ENCODE measurements at places on chromosomes 4 and X.

GRCh38 chrX:23263892-23264291 is 70.8 kb upstream of the PTCHD1 start:
- no peak for DNase-seq

DNA sequence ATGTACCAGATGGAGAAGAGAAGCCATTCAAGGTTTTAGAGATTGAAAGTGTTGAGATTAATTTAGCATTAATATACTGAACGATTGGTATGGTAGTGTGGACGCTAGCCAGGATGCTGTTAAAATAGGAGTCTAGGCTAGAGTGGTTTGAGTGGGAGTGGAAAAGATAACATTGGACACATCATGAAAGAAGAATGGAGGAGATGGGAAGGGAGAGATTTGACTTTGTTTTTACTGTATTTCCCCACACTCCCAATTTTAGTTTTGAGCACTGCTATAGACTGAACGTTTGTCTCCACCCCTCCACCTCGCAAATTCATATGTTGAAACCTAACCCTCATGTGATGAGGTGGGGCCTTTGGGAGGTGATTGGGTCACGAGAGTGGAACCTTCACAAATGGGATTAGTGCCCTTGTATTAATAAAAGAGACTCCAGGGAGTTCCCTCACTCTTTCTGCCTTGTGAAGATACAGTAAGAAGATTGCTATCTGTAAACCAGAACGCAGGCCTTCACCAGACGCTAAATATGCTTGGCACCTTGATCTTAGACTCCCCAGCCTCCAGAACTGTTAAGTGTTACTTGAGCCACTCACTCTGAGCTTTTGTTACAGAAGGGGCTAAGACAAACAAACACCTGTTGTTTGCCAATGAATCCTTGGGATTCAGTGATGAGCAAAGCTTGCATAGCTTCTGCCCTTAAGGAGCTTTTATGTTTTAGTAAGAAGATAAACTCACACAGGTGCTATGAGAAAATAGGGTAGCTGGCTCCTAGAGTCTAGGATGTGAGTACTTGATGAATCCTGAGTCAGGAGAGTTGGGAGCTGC is 25.8 kb downstream of the USP9X start:
- DNase-seq = no peak

DNA sequence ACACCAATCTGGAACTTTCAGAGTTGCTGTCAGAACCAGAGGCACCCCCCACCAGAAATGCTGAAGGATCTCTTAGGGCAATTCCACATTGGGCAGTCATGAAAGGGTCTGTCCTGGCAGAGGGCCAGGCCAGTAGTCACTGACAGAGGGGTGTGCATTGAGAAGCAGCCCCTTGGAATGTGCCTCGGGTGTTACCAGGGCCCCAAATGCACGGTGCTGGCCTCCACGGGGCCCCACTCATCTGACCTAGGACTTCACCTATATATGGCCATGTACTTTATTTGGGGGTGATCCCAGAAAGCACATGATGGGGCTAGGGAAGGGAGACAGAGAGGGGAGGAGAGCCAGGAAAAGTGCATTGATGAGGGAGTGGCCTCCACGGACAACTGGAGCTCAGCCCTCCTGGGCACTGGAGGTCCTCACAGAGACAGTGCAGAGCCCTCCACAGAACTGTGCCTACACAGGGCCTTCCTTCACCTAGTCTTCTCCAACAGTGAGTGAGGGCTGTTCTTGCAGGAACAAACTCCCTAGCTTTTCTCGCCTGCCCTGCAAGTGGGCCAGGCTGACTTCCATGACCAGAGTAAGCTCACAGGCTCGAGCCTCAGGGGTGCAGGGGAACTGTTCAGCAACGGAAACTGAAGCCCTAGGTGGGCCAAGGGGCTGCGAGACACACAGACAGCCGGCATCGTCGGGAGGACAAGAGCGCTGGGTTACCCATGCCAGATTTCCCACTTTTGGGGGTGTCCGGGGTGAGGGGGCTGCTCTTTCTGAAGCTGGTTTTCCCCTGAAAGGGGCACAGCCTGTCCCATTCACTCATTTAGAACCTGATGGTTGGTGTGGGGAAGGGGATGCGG is 136.2 kb downstream of the HMX1 start:
- no peak for DNase-seq

DNA sequence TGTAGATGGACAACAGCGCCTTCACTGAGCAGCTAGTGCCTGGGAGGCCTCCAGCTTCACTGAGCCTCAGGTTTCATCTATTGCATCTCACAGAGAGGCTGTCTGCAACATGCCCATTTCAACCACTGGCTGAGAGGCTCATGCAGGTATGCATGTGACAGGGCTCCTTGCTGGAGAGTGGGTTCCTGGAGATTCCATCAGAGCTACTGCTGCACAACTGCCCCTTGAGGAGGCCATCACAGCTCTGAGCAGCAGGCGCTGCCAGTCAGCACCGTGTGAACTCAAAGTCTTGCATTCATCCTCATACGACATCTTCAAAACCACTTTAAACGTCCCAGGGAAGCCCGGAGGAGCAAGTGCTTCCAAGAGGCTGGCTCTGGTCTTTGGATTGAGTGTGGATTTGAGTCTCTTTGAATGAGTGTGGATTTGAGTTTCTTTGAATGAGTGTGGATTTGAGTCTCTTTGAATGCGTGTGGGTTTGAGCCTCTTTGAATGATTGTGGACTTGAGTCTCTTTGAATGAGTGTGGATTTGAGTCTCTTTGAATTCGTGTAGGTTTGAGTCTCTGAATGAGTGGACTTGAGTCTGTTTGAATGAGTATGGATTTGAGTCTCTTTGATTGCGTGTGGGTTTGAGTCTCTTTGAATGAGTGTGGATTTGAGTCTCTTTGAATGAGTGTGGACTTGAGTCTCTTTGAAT is 8.7 kb downstream of the P2RY8 start:
- no peak for DNase-seq

DNA sequence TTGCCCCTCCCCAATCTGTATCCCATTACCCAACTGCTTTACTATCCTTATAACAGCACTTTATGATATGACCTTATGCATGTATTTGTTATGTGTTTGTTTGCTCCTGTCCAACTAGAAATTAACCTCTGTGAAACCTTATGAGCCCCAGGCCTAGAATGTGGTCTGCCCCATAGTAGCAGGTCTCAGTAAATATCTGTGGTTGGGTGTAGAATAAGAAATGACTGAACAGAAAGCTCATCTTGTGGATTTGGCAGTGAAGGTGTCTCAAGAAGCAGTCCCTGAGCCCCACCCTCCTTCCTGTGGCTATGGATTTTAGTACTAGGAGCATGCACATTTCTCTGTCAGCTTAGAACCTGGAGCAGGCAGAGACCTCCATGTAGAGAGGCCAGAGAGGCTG is 229.0 kb upstream of the LCORL start:
- DNase-seq = no peak

DNA sequence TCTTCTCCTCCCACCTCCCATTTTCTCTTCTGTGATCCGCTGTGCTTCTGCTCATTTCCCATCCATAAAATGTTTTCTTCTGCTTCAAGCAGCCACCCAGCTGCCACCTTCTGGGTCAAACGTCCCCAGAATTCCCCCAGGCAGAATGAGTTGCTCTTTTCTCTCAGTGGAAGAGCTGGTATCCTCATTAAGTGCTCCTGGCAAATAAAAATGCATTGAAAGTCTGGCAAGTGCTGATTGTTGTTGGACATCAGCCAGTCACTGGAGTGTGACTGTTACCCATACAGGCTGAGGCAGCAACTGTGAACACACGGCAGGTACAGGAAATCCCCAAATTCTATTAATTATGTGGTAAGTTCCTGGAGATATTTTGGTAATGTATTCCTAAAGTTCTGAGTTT is 52.6 kb downstream of the LIMCH1 start:
- DNase-seq = no peak

DNA sequence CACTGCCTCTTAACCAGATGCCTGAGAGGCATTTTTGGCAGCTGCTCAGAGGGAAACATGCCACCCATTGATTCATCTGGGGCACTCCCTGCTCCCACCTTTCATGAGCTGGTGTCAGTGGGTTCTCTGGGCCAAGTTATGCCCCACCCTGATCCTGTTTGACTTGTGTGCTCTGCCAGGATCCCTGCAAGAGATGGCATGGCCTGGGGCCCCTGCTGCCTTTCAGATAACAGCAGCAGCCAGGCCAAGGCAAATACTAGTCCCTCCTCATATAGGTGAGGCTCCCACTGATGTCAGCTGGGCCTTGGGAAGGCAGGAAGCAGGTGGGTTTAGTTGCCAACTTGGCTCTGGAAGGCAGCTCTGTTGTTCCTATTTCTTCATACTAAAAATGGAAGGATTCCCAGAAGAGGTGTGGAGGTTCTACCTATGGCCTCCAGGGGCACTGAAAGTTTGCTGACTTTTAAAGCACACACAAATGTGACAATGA is 192.9 kb upstream of the RBPJ start:
- DNase-seq = no peak

- no peak for DNase-seq
Measured at GRCh38 chrX:102958794-102959193, 21.7 kb downstream of the RAB40AL start.

- no peak for DNase-seq
Measured at GRCh38 chrX:103941201-103941975, 21.0 kb upstream of the TMSB15B start.

GRCh38 chrX:151680805-151681204 is 14.5 kb upstream of the PRRG3 start:
- DNase-seq = peak; percentile 29

- DNase-seq = no peak
Measured at GRCh38 chr4:3250956-3251690, 2.2 kb downstream of the MSANTD1 start.

DNA sequence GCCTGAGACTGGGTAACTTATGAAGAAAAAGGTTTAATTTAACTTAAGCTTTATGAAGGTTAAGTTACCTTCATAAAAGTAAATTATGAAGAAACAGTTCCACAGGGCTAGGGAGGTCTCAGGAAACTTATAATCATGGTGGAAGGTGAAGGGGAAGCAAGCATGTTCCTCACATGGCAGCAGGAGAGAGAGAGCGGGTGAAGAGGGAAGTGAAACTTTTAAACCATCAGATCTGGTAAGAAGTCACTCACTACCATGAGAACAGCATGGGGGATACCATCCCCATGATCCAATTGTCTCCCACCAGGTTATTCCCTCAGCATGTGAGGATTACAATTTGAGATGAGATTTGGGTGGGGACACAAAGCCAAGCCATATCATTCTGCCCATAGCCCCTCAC is 944.7 kb upstream of the NDST4 start:
- DNase-seq = no peak

DNA sequence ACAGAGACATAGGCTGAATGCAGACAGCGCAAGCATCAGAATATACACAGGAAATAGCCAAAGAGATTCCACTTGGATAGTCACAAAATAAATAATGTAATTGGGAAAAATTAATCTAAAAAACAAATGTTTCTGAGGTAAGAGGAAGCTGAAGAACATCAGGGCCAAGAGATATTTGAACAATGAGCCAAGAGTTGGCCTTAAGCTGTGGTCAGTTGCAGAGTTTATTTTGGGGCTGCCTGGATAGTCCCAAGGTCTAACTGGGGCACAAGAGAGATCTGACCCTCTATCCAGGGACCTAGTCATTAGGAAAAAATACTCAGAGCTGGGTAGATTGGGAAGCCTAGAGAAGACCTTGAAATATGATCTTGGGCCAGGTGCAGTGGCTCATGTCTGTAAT is 31.3 kb upstream of the FGF16 start:
- no peak for DNase-seq

GRCh38 chr4:143384381-143384994 is 47.8 kb downstream of the GAB1 start:
- no peak for DNase-seq

DNA sequence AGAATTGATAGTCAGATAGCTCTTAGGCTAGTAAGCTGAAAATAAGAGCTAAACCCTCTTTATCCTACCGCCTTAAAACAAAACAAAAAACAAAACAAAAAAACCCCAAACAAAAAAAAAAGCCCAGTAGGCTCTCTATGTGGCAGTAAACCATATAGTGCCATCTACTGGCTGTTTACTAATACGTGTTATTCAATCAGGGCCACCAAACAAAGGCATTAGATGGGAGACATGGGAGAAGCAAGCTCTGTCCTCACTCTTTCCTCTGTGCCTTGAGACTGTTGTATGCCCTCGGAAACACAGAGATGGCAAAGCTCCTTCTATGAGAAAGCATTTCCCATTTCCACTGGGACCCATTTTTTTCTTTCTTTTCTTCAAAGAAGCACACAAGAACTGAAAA is 148.8 kb upstream of the MID1 start:
- DNase-seq = no peak

DNA sequence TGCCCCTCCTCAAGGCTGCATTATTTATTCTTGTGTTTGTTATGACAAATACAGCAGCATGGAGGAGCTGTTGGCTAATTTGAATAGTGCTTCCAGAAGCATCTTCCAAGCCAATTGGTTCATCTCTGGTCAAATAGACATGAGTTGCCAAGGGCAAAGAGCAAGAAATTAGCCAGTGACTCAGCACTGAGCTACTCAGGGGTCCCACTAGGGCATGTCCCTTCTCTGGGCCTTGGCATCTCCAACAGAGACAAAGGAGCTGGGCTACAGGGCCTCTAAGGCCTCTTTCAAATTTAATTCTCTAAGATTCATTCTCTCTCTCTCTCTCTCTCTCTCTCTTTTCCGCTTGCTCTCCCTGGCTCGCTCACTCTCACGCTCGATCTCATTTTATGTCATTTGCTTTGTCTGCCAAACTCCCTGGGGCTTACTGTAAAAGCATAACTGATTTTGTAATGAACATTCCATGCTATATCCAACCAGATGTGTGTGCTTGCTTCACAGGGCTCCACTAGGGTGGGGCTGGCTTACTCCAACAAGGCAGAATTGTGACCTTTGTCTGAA is 86.7 kb upstream of the MAGEA4 start:
- DNase-seq = no peak

- no peak for DNase-seq
Measured at GRCh38 chr4:184400375-184400870, 73.9 kb downstream of the IRF2 start.

DNA sequence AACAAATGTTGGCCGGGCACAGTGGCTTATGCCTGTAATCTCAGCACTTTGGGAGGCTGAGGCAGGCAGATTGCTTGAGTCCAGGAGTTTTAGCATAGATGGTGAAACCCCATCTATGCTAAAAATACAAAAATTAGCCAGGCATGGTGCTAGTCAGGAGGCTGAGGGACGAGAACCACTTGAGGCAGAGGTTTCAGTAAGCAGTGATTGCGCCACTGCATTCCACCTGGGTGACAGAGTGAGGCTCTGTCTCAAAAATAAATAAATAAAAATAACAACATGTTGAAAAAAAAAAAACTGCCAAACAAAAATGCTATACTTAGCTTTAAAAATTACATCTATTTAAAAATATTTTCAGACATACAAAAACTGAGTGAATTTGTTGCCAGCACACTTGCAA is 374.2 kb upstream of the SMIM31 start:
- no peak for DNase-seq

DNA sequence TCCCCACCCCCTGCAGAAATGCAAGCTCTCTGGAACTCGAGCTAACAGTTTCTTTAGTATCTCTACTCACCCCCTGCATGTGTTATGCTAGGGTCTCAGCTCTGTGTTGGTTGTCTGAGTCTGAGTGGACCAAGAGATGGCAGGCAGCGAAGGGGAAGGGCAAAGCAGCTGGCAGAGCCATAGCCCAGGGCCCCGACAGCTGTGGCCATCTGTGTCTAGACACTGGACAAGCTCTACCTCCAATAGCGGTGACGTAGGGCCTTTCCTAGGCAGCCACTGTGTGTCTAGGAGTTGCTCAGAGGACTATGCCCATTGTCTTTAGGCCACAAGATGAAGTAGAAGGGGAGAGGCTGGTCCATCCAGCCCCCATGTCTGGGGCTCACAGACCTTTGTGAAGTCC is 79.2 kb downstream of the EFNB1 start:
- DNase-seq = no peak
